8988T (cell line): ENCODE measurements at places on chromosomes 13 and 19.

GRCh38 chr13:59112221-59112718 lies 1051.5 kb downstream of the DIAPH3 start:
- DNase-seq: no peak

GRCh38 chr13:97491452-97491851 lies 57.5 kb downstream of the RAP2A start:
- no peak for DNase-seq

DNA sequence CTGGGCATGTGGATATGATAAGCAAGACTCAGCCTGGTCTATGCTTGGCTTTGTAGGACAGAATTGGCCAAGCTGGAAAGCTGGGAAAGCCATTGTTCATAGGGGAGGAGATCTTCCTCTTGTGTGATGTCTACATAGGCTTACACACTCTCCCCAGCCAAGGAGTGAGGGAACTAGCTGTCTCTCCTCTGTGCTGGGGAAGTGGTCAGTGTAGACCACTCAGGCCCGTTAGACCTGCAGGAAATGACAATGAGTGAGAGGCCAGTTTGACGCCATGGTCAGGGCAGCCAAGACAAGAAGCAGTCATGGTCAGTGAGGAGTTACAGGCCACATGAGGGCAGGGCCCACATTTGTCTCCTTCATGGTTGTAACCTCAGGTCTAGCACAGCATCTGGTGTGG lies 159.1 kb upstream of the KL start:
- DNase-seq: no peak

DNA sequence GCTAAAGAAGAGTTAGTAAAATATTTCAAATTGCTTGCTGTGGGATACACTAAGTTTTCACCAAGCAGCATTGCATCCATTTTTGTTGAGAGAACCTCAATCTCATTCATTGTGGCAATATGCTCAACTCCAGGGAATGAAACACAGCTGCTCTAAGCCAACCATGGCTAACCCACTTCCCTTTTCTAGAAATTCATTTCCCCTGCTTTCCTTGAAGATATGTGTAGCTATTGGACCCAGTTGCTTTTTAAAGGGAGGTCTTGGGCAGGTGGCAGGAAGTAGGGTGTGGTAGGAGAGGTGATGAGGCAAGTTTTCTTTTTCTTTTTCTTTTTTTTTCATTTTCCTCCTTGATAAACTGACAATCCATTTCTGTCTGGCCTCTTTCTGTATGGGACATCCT lies 452.2 kb downstream of the FGF14 start:
- DNase-seq: no peak

DNA sequence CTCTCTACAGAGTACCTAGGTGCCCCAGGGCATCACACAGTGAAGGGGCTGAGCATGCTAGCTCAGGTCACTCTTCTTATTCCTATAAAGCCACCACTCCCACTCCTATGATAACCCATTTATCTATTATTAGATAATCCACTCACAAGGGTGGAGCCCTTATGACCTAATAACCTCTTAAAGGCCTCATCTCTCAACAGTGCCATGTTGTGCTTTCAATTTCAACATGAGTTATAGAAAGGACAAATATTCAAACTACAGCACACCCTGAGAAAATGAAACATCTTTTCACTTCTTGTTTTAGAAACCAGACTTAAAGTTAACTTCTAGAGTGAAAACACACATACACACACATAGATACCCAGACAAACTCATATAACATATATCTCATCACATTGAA lies 1494.9 kb upstream of the MIR17HG start:
- DNase-seq: no peak
